CD4-positive, alpha-beta T cell treated with Interleukin-17A for 4 hours (primary cell): ENCODE measurements at places on chromosomes 3 and 15.

DNA sequence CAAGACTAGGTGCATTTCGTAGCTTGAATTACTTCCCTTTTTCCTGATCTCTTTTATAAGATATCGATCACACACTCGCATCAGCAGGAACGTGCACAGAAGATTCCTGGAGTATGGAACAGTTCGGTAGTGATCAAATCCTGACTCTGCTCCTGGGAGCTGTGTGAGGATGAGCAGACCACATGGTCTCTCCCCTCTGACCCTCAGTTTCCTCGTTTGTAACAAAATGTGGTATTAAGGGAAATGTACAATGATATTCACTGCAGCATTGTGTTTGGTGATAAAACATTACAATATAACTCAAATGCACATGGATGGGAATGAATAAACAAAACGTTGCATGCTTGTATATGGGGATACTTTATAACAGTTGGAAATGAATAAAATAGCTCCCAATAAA, 26.7 kb downstream of the TMED3 start:
- no peak for DNase-seq

- no peak for DNase-seq
These were observed 13.7 kb upstream of the COL8A1 start for GRCh38 chr3:99624496-99625236.

DNA sequence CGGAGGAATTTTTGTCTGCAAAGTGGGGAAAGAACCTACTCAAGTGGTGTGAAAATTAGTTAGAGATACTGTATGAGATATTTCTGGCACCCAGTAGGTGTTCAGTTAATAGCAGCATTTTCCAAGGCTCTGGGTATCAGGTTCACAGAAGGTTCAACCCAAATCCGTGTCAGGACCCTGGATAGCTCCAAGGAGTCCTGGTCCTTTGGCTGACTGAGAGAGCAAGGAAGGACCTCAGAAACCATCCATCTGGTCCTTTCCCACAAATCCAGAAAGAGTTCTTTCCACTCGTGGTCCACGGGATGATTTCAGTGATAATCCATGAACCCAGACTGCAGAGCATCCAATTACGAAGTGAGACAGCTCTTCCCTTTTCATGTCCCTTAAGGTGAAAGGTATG, 51.4 kb downstream of the SLC6A11 start:
- no peak for DNase-seq

GRCh38 chr3:117545484-117545883, 835.9 kb downstream of the TUSC7 start:
- DNase-seq: no peak

DNA sequence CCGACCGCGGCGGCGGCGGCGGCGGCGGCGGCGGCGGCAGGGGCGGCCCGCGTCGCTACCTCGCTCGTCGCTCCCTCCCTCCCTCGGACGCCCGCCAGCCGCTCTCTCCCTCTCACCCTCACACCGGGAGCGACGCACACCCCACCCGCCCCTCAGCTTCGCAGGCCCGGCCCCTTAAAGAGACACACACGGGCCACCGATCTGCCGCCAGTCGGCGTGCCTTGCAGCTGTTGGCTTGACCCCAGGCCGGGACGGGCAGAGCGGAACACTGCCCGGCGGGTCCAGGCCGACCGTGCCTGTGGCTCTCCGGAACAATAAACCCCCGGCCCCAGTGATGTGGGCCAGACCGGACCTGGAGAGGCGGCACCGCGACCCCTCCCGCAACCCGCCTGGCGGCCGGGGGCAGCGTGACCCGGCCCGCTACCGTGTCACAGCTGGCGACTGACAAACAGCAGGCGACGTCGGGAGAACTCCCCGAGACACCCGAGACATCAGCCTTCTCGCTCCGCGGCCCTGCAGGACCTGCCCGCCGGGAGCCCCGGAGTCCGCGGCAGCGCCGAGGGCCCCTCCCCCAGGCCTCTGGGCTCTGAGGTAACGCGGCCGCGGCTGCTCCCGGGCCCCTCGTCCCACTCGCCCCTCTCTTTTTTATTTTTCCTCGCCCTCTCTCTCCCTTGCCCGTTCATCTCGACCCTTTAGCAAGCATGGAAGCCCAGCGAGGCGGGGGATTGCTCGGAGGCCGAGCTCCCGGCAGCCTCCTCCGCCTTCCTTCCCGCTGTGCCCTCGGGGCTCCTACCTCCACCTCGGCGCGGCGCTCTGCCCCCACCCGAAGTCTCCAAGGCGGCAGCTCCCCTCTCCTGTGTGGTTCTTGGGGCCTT, at the start of gene SETD2:
TSS of gene SETD2 (minus strand) at position 107 of the 875 bp plus-strand sequence. CDS start 189 bp downstream, outside the sequence.
- DNase-seq: peak; percentile 90

DNA sequence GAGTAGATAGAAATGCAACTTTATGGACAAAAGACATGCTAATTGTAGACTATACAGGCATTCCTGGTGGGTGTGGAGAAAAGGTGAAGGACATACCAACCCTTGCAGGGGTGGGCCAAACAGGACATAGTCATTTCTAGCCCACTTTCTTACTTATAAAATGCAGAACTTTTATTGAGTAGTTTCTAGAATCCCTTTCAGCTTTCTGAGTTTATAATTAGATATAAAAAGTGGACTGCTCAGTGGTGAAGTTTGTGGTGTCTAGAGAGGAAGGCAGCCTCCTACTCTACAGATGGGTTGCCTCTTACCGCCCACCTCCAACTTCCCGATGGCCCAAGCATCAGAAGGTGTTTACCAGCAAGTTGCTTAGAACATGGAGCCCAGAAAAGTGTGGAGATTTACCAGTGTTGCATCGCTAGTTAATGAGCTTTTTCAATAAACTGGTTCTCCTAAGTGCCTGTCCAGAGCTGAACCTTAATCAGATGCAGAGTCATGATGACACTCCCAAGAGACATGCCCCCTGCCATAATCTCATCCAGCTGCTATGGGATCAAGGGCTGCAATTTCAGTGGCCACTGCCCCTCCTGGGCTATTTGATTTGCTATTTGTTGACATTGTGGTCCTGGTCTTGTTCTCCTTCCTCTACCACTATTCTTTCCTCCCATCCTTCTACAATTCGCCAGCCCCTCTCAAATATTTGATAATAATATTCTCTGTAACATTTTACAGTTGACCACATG, 77.5 kb upstream of the STRIT1 start:
- DNase-seq: no peak

DNA sequence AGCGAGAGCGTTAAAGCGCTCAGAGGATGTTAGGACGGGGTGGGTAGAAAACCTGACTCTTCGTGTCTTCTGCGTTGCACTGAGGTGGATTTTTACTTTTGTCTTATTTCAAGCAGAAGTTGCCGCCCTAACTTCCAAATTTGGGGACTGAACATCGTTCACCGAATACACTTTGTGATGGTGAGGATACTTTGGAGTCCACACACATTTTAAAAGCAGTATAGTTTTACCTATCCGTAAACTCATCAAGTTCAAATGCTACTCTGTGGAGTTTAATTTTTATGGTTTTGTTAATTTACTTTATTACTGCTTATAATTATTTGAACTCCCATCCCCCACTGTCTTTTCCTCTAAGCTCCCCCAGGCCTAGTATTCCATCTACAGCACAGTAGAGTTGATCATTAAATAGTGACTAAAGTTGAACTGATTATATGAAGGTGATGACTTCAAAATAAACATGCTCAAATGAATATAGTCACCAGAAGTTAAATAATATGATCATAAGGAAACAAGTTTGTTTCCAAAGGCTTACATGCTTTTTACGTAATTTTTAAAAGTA, 617 bp upstream of the EOGT start:
- no peak for DNase-seq

- no peak for DNase-seq
These were observed 156.9 kb downstream of the FBLN2 start for GRCh38 chr3:13705702-13706280.

GRCh38 chr3:127444761-127445160, 145.8 kb downstream of the TPRA1 start:
- no peak for DNase-seq

- DNase-seq: no peak
These were observed 975.3 kb upstream of the GBE1 start for GRCh38 chr3:82736696-82737277.

- DNase-seq: no peak
These were observed 2.6 kb downstream of the PRC1 start for GRCh38 chr15:90991587-90992285.

GRCh38 chr3:195260280-195260905, 10.6 kb downstream of the XXYLT1 start:
- peak; percentile 49 for DNase-seq

- DNase-seq: no peak
These were observed 60.4 kb downstream of the CD200 start for GRCh38 chr3:112393360-112393728.

DNA sequence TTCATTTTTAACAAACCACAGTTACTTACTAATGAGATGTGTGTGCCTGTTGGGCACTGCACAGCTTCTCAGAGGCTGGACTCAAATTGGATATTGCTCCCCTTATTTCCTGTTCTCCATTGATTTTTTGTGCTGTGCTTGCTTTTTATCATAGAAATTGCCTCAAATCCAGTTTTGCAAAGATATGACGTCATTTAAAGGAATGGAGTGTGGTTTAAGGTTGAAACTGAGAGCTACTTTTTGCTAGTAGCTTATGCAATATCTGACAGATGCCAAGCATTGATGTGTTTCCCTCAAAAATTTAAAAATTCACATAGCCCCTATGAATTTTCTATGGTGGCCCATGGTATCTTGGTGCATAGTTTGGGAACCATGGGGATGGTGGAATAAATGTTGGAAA, 67.7 kb upstream of the ROPN1 start:
- no peak for DNase-seq

DNA sequence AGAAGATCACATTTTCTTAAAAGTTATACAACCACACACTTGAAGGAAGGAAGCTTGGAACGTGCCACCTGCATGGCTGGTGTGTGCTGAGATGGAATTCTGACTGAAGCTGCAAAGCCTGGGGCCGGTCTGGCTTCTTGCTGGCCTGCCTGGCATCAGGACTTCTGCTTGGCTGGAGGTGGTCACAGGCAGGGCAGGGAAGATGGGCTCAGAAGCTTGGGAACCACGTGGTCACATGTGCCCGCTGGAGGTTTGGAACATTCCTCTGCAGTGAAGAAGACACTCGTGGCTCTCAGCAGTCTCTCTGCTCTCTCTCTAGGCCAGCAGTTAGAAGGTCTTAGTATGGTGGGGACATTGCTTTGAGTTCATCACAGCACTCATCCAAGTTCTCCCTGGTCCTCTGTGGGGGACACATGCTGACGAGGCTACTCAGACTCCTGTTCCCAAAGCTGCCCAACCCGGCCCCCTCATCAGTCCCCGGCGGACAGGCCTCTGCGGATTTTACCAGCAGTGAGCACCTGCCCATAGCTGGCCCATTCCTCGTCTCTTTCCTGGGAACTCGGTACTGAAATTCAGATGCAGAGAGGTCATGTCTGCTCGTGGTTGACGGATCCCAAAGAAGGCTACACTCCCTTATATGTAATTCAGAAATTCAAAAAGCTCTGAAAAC, 229.0 kb downstream of the ADAMTS17 start:
- DNase-seq: no peak

DNA sequence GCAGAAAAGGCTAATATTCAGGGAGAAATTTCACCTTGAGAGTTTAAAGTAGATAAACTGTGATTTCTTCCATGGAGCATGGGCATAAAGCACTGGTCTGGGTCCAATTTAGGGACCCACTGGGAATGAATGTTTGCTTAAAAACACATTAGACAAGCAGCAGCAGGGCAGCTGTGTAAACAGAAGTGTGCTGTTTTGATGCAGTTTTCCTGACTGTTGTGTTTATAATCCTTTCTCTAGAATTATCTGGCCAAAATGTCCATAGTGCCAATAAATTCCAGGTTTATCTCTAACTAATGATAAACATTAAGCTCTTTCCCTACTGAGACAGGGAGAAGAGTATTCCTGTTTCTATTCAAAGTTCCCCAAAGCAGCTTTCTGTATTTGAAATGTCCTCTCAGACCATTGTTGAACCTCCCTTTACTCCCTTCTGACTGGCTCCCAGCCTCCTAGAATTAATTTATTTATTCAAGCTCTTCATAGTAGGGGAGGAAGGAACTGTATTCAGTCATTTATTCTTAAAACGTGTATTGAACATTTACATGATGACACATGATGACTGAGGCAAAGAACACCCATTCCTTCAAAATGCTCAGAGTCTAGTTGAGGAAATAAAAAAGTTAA, 7.0 kb upstream of the TM4SF18 start:
- no peak for DNase-seq

DNA sequence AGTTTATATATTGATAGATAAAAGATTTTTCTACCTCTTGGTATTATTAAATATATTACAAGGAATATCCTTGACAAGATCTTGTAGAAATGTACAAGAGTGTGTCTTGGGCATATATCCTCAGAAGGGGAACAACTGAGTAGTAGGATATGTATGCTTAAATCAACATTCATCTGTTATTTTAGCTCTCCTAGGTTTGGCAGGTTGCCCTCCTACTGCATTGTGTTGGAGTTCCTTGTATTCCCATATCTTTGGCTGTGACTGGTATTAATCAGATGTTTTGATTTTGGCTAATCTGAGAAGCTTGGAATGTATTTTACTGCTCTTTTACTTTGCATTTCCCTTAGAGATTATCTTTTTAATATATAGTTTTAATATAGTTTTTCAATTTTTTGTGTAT, 4.6 kb downstream of the MYRIP start:
- no peak for DNase-seq

- DNase-seq: no peak
These were observed 70.7 kb downstream of the TOP2B start for GRCh38 chr3:25594007-25594502.

- no peak for DNase-seq
These were observed 3.3 kb upstream of the CEP97 start for GRCh38 chr3:101720851-101721840.

DNA sequence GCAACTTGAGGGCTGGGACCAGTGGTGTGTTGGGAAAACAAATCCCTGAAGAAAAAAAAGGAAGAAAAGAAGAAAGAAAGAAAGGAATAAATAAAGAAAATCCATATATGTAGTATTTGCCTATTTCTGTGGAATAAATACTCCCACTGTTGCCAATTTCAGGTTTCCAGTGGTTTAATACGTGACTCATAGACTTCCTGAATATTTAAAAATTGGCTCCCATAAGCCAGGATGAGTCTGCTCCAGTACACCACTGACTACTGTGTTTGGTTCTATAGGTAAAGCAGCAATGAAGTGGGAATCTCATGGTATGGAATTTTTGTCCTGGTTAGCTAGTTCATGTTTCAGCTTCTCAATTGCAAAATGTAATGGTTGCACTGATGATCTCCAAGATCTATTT, 31.6 kb downstream of the PYDC2 start:
- DNase-seq: no peak

GRCh38 chr3:196179380-196180308, 31.6 kb downstream of the ZDHHC19 start:
- peak; percentile 90 for DNase-seq

DNA sequence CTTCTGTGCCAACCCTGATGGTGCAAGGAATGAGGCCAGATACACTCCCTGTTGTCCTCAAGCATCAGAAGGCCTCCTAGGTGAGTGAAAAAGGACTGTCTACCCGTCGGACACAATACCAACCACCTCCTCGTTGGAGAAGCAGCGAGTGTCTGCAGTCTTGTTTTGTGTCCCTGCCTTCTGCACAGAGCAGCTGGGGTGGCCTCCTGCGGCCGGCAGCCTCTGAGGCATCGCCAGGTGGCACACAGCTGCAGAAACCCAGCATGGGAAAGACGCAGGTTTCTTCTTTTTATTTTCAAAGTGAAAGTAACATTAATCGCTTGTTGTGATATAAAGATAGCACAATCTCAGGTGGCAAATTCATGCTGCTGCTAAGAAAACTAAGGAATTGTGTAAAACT, 509.9 kb downstream of the OCA2 start:
- DNase-seq: no peak

GRCh38 chr3:120461416-120461815, 10.6 kb upstream of the FSTL1 start:
- DNase-seq: no peak
